ENCODE measurements at places on chromosomes 2 and 18. TPM values are rescaled to one million over a fixed set of nuclear protein-coding genes. Genes with fewer than 3 reads are reported as not detected.

- DNase-seq: no peak
Measured at GRCh38 chr2:26853751-26854150, 5.8 kb downstream of the DPYSL5 start.

GRCh38 chr2:61210332-61210981 lies 48.5 kb downstream of the C2orf74 start:
- peak; percentile 70 for DNase-seq

DNA sequence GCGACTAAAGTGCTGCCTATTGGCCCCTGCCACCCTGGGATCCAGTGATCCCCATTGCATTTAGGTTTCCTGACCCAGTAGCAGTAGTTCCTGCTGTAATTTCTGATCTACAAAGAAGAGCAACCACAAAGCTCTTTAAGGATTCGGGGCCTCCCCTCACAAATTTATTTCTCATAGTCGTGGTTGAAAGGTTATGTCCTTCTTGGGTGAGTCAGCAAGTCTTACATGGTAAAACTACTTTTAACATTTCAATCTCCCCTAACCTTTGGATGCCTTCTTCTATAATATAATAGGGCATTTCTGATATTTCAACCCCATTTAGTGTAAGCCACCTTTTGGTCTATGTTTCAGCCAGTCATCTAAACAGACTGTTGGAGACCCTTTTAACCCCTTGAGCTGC lies 14.9 kb downstream of the PIKFYVE start:
- DNase-seq: no peak

The UNC80 gene
- total RNA-seq: not detected

DNA sequence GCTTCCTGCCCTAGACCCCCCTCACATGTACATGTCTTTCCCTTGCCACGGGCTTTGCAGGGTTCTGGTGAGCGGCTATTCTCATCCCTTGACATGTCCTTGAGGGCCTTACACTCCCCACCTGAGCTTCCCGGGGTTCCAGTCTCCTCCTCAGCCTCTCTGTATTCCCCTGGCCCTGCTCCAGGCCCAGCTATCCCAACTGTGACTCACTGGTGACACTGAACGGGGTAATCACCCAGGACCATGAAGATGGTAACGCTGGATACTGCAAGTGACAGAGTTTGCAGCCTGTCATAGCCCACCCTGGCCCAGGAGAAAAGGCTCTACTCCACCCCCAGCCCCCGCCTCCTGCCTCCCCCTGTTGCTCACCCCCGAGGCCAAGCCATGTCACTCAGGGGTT lies 27.3 kb downstream of the KIF3C start:
- no peak for DNase-seq

GRCh38 chr2:189952536-189953109 lies 109.9 kb downstream of the MSTN start:
- no peak for DNase-seq

GRCh38 chr2:98824256-98825019 lies 93.5 kb upstream of the MGAT4A start:
- DNase-seq: no peak

- no peak for DNase-seq
Measured at GRCh38 chr18:58991167-58991798, 126.6 kb downstream of the ZNF532 start.

GRCh38 chr18:46289931-46290330 lies 185.7 kb downstream of the HAUS1 start:
- no peak for DNase-seq

DNA sequence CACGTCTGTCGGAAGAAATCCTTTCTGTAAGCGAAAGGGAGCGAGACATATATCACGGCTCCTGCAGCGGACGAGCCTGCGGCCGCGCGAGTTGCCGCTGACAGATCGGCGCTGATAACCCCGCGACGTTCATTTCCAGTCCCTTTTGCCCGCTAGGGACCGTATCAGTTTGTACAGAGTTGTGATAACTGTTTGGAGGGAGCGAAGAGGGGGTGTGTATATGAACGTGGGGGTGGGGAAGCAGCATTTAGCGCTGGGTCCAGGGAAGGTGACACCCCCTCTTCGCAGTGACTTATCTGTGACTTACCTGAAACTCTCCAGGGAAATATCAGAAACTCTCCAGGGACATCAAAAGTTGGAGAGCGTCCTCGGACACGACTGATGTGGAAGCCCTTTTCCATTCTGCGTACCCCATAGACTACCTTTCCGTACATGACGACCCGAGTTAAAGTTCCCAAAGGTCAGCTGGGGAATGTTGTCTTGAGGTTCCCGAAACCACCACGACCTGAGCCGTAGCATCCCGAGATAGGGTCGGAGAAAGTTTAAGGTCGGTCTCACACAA lies 948 bp upstream of the GATA6 start:
- DNase-seq: peak; percentile 16

The DSC1 gene
- total RNA-seq: 0.14 TPM

The CPLX4 gene
- not detected for total RNA-seq

The GREB1 gene
- total RNA-seq: 2.4 TPM

GRCh38 chr2:47354848-47355204 lies 48.1 kb upstream of the MSH2 start:
- no peak for DNase-seq

GRCh38 chr18:24740829-24741228 lies 280.4 kb downstream of the HRH4 start:
- DNase-seq: no peak

DNA sequence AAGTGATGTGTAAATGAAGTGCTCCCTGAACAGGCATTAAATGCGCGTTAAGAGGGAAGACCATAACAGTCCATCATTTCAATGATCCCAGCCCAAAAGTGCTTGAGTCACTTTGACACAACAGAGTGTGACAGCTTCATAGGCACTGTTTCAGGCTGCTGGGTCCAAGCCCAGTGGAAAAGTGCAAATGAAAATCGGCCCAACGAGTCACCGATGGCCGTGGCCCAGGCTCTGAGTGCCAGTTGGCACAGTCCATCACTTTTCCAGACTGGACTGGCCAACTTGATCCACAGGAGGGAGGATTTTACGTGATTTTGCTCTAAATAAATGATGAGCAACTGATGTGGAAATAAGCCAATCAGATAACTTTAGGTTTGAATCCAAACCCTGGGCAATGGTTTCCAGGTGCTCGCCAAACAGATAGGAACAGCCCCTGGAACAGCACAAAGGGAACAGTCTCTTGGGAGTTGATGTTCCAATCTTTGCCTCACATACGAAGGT lies 114.0 kb downstream of the SP3 start:
- no peak for DNase-seq

GRCh38 chr2:207073801-207074678 lies 91.7 kb downstream of the KLF7 start:
- DNase-seq: no peak

DNA sequence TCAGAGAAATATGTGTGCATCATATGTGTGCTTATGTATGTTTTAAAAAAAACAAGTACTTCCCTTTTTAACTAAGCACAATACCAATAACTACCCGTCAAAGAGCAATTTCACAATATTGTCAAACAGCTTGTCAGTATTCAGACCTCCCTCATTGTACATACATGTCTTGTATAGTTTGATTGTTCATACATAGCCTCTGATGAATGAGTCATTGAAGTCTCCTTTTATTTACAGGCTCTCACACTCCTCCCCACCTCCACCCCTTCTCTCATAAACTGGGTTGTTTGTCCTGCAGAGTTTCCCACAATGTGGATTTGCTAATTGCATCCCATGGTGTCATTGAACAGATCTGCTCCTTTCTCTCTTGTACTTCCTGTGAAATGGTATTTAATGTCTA lies 132.8 kb upstream of the L3MBTL4 start:
- no peak for DNase-seq

GRCh38 chr2:3154700-3155099 lies 222.9 kb downstream of the EIPR1 start:
- DNase-seq: no peak

- no peak for DNase-seq
Measured at GRCh38 chr2:231891514-231891905, 34.7 kb downstream of the NPPC start.

The POTEC gene
- not detected for total RNA-seq

- no peak for DNase-seq
Measured at GRCh38 chr18:48539406-48540250, 797 bp downstream of the CTIF start.

DNA sequence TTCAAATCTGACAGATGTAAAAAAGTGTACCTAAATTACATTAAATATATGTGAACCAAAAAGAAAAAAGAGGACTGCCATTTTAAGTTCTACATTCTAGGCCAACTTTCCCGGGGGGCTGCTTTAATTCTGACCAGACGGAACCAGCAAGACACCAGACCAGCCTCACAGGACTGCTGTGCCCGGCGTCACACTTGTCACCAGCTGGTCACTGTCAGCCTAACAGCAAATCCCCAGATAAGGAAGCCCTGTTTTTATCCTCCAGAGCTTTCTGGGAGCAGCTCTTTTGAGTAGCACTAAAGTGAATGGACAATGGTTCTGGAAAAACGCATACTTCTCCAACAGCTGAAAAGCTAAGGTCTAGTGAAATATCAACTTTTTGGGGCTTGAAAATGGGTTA lies 35.6 kb downstream of the CYB5A start:
- no peak for DNase-seq

The COLEC12 gene
- not detected for total RNA-seq

GRCh38 chr2:98588880-98589431 lies 19.4 kb downstream of the COA5 start:
- DNase-seq: no peak

The IFT172 gene
- 13.9 TPM for total RNA-seq

The HPCAL1 gene
- 189 TPM for total RNA-seq

Measured in NCI-H460 (cell line).